ENCODE measurements at places on chromosomes 2 and 18.

DNA sequence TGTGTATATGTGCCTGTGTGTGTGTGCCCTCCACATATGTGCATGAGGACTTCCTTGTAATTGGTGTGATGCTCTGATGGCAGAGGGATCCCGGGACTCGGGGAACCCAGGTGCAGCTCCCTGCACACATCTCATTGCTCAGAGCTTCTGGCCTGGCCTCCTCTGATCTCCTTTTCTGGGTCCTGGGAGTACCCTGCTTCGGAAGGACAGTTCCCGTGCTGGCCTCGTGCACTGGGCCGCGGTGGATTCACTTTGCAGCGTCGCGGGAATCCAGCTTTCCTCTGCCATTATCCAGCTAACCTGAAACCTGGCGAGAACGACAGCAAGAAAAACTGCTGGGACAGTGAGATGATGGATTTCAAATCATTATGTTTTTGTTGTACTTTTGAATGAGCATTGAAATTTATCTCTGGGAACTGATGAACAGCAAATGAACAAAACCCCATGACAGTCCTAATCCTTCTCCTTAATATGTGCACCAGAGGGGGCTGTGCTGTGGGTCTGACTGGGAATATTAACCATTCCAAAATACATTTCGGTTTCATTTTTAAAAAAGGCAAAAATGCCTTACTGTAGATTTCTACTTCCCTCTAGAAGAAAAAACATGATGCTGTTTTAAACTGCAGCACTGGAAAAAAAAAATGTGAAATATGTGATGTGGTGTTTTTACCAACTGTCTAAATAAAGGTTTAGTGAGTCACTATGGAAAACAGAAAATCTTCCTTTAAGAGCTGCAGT, 78.2 kb downstream of the PTGR3 start:
- DNase-seq = no peak

GRCh38 chr2:202269585-202269984, 4.0 kb downstream of the NOP58 start:
- no peak for DNase-seq

- no peak for DNase-seq
These were observed 121.7 kb upstream of the B3GNT2 start for GRCh38 chr2:62074233-62074632.

DNA sequence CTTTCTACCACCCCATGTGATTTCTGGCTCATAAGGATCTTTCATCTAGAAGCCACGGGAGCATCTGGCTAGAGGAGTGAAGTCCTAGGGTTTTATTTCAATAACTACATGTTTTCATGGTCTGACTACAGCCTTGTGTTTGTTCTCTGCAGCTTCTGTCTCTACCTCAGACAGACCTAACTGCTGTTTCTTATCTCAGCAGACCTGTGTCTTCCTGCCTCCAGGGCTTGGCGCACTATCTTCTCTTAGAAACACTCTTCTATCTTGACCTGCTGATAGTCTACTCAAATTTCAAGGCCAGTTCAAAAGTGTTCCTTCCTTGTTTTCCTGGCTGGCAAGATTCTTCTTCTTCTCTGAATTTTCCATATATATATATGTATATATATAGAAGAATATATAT, 11.0 kb upstream of the TRIB2 start:
- DNase-seq = no peak

DNA sequence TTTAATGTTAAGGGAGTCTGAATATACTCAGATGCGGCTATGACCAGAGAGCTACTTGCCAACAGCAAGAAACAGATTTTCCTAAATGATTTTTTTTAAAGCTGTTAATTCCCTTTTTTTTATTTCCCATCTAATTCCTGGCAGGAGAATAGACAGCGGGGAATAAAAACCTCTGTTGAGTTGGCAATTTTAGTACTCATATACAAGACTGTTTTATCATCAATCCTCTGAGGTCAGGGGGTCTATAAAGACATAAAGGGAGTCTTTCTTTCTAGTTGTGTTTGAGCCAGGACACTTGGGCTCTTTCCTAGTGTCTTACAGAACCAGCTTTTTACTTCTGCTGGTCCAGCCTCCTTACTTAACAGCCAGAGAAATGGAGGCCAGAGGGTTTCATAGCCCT, 29.4 kb downstream of the MAIP1 start:
- DNase-seq = no peak

GRCh38 chr2:215851082-215851481, 162.3 kb downstream of the MREG start:
- DNase-seq = no peak

DNA sequence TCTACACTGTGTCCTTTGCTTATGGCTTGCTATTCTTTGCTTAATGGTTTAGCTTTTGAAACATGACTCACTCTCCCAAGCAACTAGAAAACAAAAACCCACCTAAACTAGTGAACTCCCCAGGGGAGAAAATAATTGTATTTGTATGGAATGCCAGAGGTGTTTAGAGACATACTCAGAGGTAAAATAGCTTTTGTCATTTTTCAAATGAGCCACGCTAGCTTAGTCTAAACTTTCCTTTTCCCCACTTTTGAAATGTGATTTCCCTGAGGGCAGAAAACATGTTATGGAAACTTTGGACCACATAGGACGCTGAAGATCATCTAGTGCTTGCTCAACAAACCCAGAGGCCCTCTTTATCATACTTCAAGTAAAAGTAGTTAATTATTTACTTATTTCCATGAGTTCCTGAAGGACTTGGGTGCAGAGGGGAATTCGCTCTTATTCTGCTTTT, 16.5 kb upstream of the CYTIP start:
- no peak for DNase-seq

DNA sequence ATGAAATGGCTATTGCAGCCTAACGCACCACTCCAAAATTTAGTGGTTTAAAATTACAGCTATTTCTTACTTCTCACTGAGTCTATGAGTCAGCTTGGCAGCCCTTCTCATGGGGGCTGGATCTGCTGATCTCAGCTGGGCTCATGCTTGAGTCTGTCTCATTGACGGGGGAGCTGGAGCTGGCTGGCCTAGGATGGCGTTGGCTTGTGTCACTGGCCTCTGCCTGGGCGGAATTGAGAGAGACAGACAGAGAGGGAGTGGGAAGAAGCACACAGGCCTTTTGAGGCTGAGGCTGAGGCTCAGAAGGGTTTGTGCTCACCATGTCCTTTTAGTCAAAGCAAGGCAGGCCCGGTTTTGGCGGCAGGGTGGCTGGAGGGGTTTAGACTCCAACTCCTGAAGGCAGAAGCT, 412.1 kb upstream of the MYT1L start:
- DNase-seq = no peak

- no peak for DNase-seq
These were observed 236.7 kb downstream of the FHOD3 start for GRCh38 chr18:36534154-36534688.

DNA sequence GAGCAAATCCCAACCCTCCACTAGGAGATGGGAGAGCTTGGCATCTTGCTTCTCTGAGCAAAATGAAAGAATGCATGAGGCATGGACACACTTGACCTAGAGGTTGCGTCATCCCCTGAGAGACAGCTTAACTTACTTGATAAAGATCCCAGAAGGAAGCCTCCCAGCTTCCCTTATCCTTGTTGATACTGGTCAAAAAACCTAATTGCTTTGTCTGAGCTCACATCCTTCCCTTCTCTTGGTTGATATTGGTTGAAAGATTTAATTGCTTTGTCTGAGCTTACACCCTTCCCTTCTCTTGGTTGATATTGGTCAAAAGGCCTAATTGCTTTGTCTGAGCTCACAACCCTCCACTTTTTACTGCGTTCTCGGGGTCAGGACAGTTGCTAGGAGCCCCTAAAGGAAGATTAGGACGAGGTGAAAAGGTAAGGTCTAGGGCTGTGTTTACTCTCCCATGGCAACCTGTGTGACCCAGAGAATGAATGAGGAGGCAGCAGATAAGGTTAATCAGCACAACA, 12.2 kb upstream of the BOD1L2 start:
- no peak for DNase-seq

DNA sequence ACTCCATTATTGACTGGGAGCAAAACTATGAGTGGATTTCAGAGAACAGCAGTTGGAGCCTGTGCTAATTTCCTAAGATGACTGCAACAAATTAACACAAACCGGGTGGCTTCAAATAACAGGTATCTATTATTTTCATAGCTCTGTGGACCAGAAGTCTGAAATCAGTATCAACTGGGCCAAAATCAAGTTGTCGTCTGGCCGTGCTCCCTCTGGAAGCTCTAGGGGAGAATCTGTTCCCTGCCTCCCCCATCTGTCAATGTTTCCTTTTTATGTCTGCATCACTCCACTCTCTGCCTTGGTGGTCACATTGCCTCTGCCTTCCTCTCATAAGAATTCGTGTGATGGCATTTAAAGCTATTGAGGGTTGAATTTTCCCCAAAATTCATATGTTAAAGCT, 269.8 kb downstream of the TMX3 start:
- no peak for DNase-seq

- no peak for DNase-seq
These were observed 17.6 kb downstream of the FN1 start for GRCh38 chr2:215418064-215418963.

GRCh38 chr18:33052886-33053285, 280.1 kb upstream of the KLHL14 start:
- no peak for DNase-seq

GRCh38 chr2:67923696-67924095, 139.1 kb downstream of the C1D start:
- no peak for DNase-seq

- peak; percentile 25 for DNase-seq
These were observed 335 bp downstream of the ERFE start for GRCh38 chr2:238159071-238159539.

DNA sequence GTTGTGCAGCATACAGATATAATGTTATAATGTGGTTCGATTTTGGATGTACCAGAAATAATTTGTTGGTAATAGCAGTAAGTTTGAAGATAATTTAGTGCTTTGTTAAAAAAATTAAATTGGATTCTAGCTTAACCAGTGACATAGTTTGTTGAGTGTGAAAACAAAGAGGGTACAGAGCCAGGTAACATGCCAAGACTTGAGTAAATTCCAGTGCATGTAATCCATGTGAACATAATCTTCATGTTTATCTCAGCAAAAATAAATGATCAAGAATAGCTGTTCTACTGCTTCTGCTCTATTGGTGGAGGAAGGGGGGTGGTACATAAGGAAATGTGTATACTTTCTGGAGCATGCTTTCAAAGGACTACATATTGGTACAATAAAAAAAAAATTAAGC, 165.8 kb downstream of the DNAH7 start:
- no peak for DNase-seq

DNA sequence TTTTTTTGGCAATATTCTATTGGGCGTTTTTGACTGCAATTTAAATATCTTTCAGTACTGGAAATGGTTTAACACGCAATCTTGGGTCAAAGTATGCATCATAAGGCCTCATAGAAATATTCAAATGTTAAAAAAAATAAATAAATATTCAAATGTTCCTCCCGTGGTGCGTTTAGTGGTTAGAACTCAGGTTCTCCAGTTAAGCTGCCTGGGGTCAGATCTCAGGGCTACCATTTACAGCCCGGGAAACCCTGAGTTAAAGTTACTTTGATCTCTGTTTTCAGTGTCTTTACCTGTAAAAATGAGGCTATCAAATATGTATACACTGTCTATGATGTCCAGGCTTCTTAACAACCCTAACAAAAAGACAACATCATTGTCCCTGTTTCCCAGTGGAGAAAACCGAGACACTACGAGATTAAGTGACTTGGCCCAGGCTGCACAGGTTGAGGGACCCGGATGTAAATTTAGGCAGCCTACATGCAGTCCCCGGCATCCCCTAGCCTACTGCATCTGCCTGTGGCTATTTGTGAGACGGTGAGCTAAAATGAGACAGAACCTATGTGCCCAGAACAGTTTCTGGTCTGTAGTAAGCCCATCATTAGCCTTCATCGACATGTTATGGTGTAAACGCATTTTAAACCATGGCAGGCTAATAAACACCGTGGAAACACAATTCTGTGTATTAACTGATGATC, 1.7 kb downstream of the FHL2 start:
- DNase-seq = no peak

- DNase-seq = no peak
These were observed 136.7 kb upstream of the SPHKAP start for GRCh38 chr2:228318218-228318617.

DNA sequence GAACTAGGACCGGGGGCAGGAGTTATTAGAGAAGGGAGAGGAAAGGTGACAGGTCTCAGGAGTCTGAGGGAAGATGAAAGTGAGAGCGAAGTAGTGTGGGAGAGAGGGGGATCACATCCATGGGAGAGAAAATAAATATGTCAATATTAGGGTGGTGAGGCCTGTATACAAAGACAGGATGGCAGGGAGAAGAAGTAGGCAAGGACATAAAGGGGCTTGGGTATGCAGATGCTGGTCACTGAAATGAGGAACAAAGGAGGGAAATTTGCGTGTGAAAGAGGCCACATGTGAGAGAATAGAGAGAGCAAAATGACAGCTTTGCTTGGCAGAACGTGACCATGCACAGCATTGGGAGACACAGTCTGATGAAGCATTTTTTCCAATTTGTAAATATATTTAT, 13.6 kb downstream of the METAP1D start:
- DNase-seq = no peak

GRCh38 chr2:213216461-213216860, 65.0 kb upstream of the IKZF2 start:
- DNase-seq = no peak

GRCh38 chr2:64141674-64142405, 2.4 kb downstream of the PELI1 start:
- no peak for DNase-seq

- no peak for DNase-seq
These were observed 425 bp downstream of the ASB3 start for GRCh38 chr2:53786352-53786704.

GRCh38 chr2:53381271-53381670, 386.3 kb upstream of the CHAC2 start:
- no peak for DNase-seq

DNA sequence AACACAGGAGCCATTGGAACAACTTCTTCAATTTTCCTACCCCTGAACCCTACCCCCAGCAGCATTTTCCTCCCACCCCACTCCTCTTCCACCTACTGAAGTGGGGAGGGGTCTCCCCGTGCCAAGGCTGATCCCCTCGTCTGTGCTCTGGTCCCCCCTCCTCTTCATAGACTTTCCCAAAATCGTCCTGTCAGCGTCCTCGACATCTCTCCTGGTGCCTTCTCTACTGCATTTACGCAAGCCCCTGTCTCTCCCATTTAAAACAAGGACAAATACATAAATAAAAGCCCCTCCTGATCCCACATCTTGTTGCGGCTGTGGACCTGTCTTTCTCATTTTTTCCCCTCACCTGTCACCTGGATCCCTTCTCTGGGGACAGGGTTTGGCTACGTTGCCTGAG, 42.2 kb downstream of the EMX1 start:
- no peak for DNase-seq

- DNase-seq = no peak
These were observed 650.6 kb downstream of the SLC4A3 start for GRCh38 chr2:220278022-220278421.

GRCh38 chr18:68893354-68893753, 95.5 kb downstream of the CCDC102B start:
- DNase-seq = no peak

GRCh38 chr2:14231391-14231898, 401.1 kb upstream of the LRATD1 start:
- no peak for DNase-seq

DNA sequence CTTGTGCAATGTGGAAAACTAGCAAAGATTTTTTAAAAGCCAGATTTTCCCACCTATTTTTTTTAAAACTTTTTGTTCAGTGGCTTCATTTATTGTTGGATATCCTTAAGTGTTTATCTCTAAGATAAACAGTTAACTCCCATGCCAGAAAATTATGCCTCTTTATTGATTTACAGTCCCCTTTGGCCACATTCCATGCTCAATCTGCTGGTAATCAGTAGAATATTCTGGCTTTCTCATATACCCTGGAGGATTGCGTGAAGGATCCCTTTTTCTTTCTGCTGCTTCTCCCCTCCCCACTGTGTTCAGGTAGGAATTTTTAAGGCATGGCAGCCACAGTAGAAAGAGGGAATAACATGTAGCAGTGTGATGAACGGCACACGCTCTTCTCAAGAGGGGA, 2.6 kb downstream of the GRHL1 start:
- DNase-seq = no peak

Measured in naive thymus-derived CD4-positive, alpha-beta T cell (primary cell).